ENCODE measurements at places on chromosomes 4 and X. TPM values are rescaled to one million over a fixed set of nuclear protein-coding genes. Genes with fewer than 3 reads are reported as not detected.
A peak's percentile ranks its signal among the peaks of the same experiment; 100 is the strongest.

RGN gene
- total RNA-seq, result not detected

CACNA1F gene
- 0.66 TPM for total RNA-seq

GPR34 gene
- 0.61 TPM for total RNA-seq

ETDC gene
- not detected for total RNA-seq

PDE6B gene
- total RNA-seq, result 15.8 TPM

USP46 gene
- 7.8 TPM for total RNA-seq

DCHS2 gene
- not detected for total RNA-seq

CT45A10 gene
- not detected for total RNA-seq

HELT gene
- total RNA-seq, result not detected

CNGA1 gene
- total RNA-seq, result not detected

TMEM35A gene
- not detected for total RNA-seq

GRCh38 chr4:38452009-38452408 is 212.0 kb upstream of the KLF3 start:
- DNase-seq, result no peak

- no peak for DNase-seq
These were observed 10.3 kb downstream of the LAP3 start for GRCh38 chr4:17587094-17587822.

GRCh38 chrX:39811376-39811775 is 286.4 kb downstream of the BCOR start:
- DNase-seq, result no peak

DNA sequence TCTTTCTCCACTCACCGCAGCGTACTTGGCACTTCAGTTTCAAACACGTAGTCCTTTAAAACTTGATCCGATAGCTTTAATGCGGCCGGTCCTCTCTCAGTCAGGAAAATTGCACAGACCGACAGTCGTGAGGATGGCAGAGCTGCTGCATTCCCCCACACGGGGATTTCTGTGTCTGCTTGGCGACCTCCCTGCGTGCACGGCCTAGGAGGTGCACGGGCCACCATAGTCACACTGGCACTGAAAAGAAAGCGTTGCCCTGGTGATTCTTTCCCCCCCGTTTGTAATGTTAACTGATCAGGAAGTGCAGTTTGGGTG is 10.3 kb downstream of the AKAP17A start:
- no peak for DNase-seq

DNA sequence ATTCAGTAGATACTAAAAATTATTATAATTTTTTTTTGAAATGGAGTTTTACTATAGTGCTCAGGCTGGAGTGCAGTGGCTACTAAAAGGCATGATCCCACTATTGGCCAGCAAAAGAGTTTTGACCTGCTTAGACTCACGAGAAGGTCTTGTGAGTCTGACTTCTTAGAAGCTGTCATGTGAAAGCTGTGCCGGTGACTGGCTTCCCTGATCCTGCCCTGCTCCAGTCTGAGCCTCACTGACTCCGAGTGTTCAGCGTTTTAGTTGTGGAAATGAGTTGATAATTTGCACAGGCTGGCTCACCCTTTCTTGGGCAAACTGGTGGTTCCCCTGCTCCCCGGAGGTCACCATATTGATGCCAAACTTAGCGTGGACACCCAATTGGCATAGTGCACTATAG is 16.4 kb upstream of the CXCL8 start:
- no peak for DNase-seq

DNA sequence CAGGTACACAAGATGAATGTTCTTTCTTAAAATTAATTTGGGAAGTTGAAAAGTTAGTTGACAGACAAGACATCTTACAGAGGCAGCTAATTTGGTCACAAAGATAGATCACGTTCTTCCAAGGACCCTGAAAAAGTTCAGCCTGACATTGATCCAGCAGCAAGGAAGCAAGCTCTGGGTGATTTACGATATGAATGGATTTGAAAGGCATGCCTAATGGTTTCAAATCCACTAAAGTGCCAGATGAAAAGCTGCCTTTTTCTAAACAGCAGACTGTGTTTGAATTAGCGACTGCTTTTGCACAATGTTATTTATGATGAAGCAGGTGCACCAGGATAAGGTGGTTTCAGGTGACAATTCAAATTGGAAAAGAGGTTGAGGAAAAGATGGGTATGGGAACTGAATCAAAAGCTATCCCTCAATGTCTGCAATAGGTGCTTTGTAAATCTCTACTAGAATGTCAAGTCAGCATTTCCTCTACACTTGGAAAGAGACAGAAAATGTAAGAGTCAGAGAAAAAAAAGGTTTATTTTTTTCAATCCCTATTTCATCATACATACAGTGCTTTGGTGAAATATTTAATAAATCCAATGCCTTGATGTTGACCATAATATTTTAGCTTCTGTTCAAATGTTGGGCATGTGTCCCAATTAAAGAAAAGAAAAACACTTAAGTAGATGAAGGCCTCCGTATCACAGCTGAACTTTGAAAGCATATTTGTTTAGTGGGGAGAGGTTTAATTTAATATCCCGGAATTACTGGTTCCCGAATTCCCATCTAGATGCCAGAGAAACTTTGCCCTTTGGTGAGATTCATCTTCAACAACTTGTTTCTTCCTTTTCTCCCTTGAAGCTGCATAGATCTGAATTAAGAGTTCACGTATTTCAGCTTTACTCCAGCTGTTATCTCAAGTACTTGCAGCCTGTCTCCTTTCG is 6.0 kb downstream of the RASGEF1B start:
- DNase-seq, result no peak

GRCh38 chrX:11423362-11423818 is 130.2 kb downstream of the AMELX start:
- DNase-seq, result no peak

DNA sequence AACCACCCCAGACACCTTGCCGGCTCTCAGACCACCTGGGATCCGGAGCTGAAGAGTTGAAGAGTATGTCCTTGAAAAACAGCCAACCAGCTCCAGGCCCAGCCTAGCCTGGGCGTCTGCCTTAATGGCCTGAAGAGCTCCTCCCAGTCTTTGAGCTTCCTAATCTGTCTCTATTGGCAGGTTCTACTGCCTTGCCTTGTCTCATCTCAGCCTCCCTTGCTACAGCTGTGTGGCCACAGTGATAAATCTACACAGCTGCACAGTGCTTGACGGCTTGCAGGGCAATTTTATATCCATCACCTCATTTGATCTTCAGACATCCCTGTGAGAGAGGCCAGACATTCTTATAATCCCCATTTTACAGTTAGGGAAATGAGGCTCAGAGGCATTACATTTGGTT is 19.9 kb downstream of the AWAT2 start:
- no peak for DNase-seq

- no peak for DNase-seq
These were observed 20.6 kb downstream of the SLC39A8 start for GRCh38 chr4:102324730-102325129.

- DNase-seq, result no peak
These were observed 123.2 kb downstream of the ELOVL6 start for GRCh38 chr4:110075083-110075738.

DNA sequence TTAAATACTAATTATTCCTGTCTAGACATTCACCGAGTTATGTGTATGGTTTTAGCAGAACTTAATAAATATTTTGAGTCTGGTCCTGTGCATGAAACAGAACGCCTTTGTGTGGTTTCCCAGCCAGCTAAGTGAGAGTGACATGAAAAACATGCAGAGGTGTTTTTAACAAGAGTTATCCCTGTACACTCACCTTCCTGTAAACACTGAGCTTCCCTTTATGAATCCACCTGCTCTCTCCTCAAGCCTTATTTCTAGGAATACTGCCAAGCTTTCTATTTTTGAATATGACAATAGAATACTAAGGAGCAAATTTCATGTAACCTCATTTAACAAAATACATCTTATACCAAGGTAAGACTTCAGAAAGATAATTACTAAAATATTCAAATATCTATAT is 270.3 kb upstream of the CTSO start:
- DNase-seq, result no peak

DNA sequence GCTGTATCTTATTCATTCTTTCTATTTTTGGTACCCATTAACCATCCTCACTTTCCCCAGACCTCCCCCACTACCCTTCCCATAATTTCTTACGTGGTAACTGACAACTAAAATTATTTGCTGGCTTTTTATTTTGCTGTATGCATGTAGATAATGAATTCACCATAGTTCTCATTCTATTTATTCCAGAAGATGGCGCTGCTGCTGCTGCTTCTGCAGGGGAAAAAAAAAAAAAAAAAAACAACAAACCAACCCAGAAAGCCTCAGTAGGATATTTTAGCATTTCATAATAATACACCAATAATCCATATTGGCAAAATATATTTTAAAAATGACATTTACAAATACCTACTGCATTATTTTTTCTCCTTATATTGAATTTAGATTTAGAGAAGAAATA is 416.6 kb upstream of the MAGEB18 start:
- no peak for DNase-seq

DNA sequence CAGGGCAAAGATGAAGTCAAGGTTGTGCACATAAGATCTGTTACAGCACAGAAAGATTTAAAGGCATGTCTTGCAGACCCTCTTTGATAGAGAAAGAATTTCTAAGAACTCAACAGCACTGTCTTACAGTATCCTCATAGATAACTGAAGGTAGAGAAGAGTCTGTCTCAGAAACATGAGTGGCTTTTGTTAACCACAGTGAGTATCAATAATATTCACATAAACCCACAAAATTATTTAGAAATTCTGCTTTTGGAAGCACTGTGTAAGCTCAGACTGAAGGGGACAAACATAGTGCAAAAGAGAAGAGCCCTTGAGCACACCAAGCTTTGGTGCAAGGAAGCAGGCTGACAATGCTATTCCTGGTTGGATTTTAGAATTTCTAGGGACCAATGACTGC is 166.0 kb upstream of the SH3RF1 start:
- DNase-seq, result no peak

DNA sequence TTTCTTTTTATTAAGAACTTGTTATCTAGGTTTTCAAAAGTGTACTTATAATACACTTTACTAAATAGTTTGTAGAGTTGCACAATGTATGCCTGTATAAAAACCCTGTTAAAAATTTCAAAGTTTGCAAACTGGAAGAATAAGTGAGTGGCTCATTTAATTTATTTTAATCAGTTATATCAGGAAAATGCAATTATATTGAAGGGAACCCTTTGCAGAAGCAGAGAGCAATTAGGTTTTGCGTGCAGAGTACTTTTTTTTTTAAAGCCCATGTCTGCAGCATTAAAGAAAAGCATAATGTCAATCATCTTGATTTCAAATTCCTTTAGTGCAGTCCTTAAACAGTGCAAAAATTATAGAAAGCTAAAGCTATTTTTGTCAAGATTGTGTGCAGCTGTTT is 271.3 kb upstream of the LDB2 start:
- DNase-seq, result no peak

DNA sequence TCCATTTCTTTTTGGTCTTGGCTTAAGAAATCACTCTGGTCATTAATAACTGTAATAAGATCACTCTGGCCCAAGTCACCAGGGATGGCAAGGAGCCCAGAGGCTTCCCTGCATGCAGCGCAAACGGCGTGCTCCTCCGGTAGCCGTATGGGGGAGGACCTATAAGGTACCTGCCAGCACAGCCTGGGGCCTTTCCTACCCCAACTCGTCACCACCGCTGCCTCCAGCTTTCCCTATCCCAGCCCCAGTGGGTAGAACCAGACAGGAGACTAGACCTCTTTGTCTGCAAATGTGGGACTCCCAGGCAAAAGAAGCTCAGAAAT is 25.9 kb downstream of the HAND2 start:
- no peak for DNase-seq

- DNase-seq, result no peak
These were observed 36.6 kb downstream of the FAM114A1 start for GRCh38 chr4:38904090-38904666.

DNA sequence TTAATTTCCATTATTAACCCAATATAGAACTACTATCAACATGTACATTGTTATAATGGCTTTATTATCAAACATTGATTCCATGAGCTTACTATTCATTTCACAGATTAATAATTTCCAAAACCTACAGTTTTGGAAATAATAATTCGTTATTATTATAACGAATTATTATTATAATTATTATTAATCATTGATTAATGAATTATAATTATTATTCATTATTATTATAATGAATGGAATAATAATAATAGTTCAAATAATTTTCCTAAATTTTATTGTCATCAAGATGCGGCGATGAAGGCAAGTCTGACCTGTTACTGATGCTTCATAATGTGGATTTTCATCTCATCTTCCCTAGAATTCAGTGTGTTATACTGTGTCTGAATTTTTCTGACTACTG is 22.0 kb downstream of the CTSO start:
- no peak for DNase-seq

- no peak for DNase-seq
These were observed 228.8 kb downstream of the ADGRL3 start for GRCh38 chr4:61428950-61429349.

DNA sequence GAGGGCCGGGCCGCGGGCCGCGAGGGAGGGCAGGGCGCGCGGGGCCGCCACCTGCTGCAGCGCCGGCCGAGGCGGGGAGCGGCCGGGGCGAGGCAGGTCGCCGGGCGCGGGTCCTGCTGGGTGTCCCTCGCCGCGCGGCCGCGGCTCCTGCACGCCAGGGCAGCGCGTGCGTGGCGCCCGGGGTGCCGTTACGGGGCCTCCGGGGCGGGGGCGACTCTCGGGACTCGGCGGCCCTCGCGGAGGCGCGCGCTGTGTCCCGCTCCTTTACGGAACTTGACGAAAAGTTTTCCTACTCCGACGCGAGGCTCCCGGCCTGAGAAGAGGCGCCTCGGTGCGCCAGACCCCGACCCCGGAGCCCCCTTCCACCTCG is 329 bp downstream of the TBC1D14 start:
- no peak for DNase-seq

DNA sequence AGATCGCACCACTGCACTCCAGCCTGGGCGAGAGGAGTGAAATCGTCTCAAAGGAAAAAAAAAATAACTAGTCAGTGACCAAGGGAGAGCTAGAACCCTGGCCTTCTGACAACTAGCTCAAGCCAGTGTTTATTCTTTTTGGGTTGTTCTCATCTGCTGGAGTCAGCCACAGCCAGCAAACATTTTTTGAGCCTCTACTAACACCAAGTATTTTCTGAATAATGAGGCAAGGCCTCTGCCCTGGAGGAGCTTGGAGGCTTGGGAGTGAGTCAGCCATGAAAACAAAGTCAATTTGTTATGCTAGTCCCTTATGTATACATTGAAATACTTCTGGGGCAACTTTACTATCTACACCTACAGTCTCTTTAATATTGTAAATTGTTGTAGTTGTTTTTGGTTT is 46.5 kb downstream of the TMA16 start:
- DNase-seq, result no peak

- peak; percentile 51 for DNase-seq
These were observed 1.9 kb upstream of the TBC1D14 start for GRCh38 chr4:6907658-6908191.

DNA sequence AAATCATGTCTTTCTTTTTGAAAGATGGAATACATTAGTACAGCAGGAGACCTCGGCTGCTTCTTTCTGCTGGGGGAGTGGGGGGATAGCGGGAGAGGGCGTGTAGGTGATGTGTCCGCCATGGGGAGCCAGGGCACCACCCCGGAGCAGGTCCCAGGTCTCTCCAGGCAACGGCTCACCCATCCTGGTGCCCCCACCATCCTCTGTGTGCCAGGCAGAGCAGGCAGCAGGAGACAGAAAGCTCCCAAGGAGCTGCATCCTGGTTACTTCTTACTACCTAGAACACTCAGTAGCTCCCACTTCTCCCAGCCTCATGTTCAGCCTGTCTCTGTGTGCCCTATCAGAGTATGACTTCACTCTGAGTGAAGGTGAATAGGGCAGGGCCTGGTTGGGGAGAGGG is 23.6 kb downstream of the TNIP2 start:
- no peak for DNase-seq

All from natural killer cell (primary cell).